SK-N-SH treated with all-trans-retinoic acid at 6 μM for 48 hours (cell line): ENCODE measurements at places on chromosomes 4 and X.

GRCh38 chr4:123301923-123302322, 94.7 kb upstream of the SPRY1 start:
- ATAC-seq = no peak

DNA sequence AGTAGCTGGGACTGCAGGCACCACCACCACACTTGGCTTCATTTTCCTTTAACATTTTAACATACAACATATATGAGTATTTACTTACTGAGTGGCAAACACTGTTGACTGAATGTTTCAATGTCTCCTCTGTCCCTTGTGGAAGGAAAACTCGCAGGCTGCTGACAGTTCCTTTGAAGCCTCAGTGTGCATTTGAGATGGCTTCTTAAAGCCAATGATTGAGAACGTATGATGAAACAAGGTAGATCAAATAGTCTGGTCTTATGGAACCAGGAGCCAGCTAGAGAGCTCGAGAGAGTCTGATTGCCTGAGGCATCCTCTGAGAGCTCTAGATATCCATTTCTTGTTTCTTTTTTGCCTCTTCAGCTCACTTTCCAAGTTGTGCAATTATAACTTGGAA, 43.0 kb upstream of the PDLIM3 start:
- ATAC-seq = no peak

- ATAC-seq = no peak
These were observed 34.5 kb downstream of the TSPAN7 start for GRCh38 chrX:38595801-38596200.

GRCh38 chr4:51870441-51871188, 27.7 kb downstream of the DCUN1D4 start:
- ATAC-seq = peak; percentile 70

- no peak for ATAC-seq
These were observed 41.6 kb downstream of the TMA16 start for GRCh38 chr4:163536091-163536490.

DNA sequence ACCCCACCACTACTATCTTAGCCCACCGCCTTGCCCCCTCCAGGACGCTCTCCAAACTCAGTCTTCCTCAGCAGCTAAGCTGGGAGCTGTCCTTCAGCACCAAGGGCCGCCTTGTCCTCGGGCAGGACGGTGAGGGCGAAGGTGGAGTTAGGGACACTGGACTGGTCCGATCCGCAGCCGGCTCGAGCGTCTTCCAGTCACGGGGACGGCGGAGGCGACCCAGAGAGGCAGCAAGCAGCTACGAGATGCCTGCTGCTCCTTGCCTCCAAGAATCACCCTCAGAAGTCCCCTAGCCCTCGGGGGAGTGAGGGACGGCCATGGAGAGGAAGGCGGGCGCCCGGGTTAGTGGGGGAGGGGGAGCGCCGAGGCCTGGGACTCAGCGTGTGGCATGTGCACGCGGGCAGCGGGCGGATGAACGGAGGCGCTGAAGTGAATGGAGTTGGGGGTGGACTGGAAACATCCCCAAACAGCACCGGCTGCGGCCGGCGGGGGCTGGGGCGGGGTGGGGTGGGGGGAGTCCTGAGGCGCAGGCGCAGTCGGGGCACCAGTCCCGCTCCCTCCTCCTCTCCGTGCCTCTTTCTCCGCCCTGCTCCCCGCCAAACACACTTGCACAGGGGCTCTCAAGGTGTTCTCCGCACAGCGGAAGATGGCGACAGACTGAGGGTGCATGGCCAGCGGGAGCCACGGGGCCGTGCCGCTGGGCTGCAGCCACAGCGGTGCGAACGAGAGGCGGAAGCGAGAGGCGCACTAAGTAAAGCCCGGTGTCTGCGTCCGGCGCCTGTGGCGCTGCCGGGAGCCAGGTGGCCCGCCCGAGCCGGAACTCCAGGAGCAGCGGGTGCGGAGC, at the start of gene NALF2:
Gene NALF2 (plus strand): TSS at position 545 of the 844 bp plus-strand sequence. CDS start 957 bp downstream, outside the sequence.
- ATAC-seq = peak; percentile 86

GRCh38 chrX:78839711-78840110, 92.2 kb downstream of the LPAR4 start:
- ATAC-seq = no peak
